PC-3 (cell line): ENCODE measurements at places on chromosomes 3 and 15. TPM values are rescaled to one million over a fixed set of nuclear protein-coding genes. Genes with fewer than 3 reads are reported as not detected.

GRCh38 chr3:182962166-182962565 lies 18.2 kb downstream of the DCUN1D1 start:
- DNase-seq = no peak

GRCh38 chr15:83871808-83872559 lies 218.1 kb downstream of the ADAMTSL3 start:
- peak; percentile 62 for DNase-seq

DNA sequence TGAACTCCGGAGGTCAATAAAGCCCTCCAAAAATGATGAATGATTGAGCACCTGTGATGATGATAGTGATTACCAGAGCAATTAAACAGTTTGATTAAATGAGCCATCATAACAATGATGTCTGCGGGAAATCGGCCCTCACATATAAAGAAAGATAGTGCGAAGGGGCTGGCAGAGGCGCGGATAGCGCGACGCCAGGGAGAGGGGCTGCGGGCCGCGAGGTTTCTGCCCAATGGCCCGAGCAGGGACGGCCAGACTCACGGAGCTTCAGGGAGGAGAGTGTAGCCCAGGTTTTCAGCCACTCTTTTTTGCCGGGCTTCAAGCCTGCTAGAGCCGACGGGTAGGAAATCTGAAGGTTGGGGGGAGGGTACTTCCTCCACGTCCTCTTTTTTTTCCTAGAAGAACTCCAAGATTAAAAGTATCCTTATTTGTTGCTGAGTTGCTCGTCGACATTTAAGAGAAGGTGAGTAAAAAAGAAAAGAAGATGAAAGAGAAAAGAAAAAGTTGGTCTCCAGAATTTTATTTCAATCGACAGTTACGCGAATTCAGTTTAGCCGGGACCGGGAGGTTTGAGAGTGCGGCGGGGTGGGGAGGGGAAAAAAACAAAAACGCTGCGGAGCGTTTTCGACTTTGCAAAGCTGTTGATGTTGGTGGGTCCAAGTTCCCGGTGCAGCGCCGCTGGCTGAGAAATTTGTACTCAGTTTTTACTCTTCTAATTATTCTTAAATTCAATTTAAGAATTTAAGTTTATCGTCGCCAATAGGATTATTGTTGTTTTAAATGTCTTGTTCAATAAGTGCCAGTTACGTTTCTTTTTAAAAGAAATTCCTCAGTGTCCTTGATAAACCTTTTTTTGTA lies 2.2 kb upstream of the MEIS2 start:
- peak; percentile 24 for DNase-seq

GRCh38 chr3:81741216-81741615 lies 20.2 kb downstream of the GBE1 start:
- DNase-seq = no peak

The RHOV gene
- 39.5 and 52.2 TPM in 2 replicates for total RNA-seq

- DNase-seq = peak; percentile 26
Observed at GRCh38 chr3:152316318-152316717, 47.6 kb downstream of the MBNL1 start.

DNA sequence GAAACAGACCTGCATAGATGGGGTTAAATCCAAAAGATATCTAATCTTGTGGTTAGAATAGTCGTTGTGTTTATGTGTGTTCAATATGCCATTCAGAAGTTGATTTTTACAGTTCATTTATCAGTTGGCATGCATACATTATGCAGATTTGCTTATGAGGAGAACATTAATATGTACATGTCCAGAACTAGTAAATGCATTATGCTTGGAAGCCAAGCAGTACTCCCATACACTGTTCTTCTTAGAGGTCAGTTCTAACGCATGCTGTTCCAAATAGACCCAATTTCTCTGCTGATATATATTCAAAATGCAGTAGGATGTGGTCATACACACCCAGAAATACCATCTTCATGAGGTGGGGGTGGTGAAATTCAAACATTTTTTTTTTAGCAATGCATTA lies 956 bp downstream of the FGF12 start:
- DNase-seq = no peak

The PGBD4 gene
- 1.2 and 2.6 TPM in 2 replicates for total RNA-seq

- peak; percentile 98 for DNase-seq
Observed at GRCh38 chr3:16101295-16102186, 72.9 kb upstream of the GALNT15 start.

- DNase-seq = peak; percentile 66
Observed at GRCh38 chr3:151307583-151308488, 8.8 kb downstream of the GPR87 start.

The KBTBD12 gene
- not detected in 2 replicates for total RNA-seq

GRCh38 chr3:45345846-45346580 lies 42.4 kb upstream of the LARS2 start:
- DNase-seq = no peak

DNA sequence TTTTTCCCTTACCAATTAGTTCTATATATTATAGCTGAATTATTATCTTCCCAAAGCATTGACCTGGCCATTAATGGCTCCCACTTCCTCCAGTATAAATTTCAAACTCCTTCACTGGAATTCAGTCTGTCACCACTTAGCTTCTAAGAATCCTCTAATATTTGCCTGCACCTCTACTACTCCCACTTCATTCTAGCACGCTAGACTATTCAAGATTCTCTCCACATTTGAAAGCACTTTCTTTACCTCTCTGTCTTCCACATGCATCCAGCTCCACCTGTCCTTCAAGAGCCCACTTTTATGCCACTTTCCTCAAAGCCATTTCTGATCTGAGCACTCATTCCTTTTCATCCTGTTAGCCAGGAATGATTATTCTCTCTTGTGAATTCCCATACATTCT lies 15.0 kb downstream of the SENP8 start:
- DNase-seq = no peak

The SLC12A8 gene
- 11.0 and 11.7 TPM in 2 replicates for total RNA-seq

The CNTN4 gene
- not detected in 2 replicates for total RNA-seq

DNA sequence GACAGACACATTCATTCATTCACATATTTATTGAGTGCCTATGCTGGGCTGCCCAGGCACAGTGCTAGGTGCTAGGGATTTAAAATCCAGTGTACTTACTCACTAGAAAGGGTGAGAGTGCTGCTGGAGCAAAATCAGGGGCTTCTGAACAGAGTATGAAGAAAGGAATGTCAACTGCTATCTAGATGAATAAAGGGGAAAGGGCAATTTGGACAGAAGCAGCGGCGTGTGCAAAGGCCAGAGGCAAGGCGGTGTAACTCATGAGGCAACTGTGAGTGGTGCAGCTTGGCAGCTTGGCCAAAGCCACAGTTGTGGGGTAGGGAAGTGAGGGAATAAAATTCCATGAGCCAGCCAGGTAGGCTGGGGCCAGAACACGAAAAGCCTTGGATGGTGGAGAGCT lies 76.7 kb downstream of the RAD18 start:
- peak; percentile 71 for DNase-seq

- DNase-seq = no peak
Observed at GRCh38 chr15:70375586-70375985, 277.9 kb upstream of the TLE3 start.

The ALDH1A2 gene
- 0.22 and 2.2 TPM in 2 replicates for total RNA-seq

The TGFBR2 gene
- 48.2 and 55.9 TPM in 2 replicates for total RNA-seq

DNA sequence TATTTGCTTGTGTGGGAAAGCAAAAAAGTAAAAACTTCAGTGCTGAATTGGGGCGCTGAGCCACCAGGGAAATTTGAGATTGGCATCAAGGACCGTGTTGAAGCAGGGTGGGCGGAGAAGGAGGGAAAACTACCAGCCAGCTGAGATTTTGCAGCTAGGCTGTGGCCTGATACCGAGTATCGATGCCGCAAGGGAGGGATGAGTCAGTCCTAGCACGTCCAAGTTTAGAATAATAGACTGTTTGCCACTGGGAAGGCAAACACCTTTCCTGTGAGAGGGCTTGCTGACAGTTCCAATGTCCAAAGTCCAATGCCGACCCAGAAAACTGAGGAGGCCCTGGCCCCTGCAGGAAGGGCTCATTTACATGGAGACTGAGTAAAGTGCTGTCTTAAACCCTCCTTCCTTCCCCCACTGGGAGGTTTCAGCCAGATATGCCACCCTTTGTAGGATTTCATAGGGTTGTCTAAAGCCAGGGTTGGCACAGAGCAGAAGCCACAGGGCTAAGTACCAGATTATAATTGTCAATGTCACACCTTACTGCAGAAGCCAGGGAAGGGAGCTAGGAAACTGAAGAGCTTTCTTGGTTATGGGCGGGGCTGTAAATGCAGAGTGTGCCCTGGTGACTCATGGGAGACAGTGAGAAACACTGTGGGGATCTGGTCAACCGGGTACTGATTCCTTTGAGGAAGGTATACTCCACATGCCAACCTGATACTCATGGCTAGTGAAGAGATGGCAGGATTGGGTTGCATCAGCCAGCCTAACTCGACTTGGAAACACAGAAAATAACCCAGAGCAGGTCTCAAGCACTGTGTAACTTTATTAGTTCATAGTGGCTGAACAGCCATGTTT lies 28.4 kb upstream of the PIK3CB start:
- DNase-seq = peak; percentile 88

DNA sequence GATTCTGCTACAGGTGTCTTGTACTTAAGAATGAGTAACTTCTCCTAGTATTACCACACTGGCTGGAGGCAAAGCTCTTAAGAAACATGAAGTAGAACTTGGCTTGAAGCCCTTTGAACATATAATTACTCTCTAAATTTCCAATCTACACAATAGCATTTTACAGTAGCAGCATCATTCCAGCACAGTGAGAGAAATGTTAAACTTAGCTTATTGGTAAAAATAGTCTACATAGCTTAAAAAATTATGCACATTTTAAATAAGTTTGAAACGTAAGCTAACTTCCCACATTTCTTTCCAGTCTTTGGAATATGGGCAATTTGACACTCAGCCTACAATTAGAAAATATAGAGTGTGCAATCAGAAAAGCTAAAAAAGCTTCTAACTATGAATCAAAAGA lies 32.8 kb upstream of the TOP2B start:
- no peak for DNase-seq

DNA sequence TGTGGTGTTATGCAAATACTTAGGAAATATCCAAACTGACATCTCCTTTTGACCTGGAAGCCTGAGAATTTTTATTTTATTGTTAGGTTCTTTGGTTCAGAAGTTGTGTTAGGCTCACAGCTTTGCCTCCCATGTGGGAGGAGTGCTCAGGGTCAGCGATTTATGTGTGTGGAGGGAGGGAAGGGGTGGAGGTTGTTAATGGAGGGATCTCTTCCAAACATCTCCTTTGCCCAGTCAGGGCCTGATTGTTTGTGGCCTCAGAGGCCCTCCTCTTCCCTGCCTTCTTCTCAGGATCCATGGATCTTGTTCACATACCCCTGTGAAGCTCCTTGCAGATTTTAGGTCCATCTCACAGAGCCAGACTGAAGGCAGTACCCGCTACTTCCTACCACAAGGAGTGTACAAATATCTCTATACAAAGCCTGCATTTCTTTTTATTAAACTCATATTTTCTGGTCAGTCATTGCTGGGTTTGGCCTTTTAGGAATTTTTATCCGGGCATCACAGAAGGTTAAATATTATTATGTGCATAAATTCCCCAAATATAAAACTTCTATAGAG lies 40.3 kb downstream of the BBX start:
- DNase-seq = no peak

The SYNPR gene
- total RNA-seq = not detected in 2 replicates

DNA sequence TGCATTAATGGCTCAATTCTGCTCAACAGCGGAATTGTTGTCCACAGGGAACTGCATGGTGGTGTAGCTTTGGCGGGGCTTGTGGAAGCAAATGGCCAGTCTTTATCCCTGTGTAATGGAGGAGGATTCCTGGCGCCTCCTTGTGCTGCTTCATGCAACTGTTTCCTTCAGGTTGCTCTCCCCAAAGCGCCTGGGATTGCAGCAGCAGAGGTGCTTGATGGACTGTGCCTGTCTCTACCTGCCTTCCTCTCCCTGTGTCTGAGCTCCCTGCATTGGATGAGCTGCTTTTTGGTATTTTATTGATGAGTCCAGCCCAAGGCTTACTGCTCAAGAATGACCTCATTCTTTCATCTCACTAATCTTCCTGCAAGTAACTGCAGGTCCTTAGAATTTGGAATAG lies 72.9 kb upstream of the NDN start:
- no peak for DNase-seq

DNA sequence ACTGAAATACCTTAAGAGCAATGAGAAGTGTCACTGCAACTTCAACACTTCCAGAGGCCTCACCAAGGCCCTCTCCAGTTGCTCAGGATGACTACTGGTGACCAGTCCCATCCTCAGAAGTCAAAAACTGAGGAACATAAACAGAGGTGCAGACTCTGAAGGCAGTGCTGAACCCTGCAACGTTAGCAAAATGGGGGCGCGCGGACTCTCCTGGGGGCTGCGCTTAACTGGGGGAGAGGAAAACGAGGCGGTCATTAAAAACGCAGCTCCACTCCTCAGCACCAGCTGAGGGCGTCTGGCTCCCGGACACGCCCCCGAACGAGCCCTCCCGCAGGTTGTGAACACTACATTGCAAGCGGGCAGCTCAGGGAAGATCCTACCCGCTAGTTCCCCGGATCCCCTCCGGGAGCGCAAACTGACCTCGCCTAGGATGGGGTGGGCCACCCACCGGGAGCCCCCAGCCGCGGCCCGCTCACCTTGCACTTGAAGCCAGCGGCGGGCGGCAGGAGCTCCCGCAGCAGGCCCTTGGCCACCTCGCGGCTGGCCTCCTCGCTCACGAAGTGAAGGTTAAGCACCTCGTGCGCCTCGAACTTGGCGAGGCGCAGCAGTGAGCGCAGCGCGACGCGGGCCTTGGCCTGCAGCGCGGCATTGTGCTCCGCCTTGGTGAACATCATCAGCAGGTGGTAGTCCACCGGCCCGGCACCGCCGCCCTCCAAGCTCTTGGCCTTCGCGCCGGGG lies 711 bp downstream of the XXYLT1 start:
- peak; percentile 39 for DNase-seq

The IQCF5 gene
- not detected in 2 replicates for total RNA-seq

DNA sequence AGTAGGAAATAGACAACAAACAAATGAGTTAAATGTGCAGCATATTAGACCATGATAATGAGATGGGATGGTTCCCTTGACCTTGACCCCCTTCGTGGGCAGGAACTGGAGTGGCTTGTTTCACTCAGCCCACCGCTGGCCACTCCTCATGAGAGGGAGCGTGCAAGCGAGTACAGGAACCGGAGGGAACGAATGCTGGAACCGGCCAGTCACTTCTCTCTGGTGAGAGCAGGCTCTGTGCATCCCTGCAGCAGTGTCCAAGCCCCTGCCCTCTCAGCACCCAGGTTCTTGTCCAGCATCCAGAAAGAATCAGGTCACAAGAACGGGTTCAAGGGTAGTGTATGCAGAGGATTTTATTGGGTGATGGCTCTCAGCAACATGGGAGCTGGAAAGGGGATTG lies 17.2 kb upstream of the IREB2 start:
- DNase-seq = no peak

GRCh38 chr3:149527531-149528339 lies 53.2 kb downstream of the TM4SF4 start:
- DNase-seq = no peak

- no peak for DNase-seq
Observed at GRCh38 chr3:127373441-127374085, 85.7 kb upstream of the PRR20G start.

The SLC51A gene
- total RNA-seq = 9.7 and 10.0 TPM in 2 replicates

- DNase-seq = peak; percentile 67
Observed at GRCh38 chr3:40719660-40720287, 195.0 kb downstream of the ZNF621 start.

GRCh38 chr3:7760718-7761117 lies 740.9 kb upstream of the LMCD1 start:
- DNase-seq = no peak
